ENCODE measurements at places on chromosomes 4 and X.

- DNase-seq: peak; percentile 36
Measured at GRCh38 chr4:20760053-20760452, 59.8 kb downstream of the PACRGL start.

- no peak for DNase-seq
Measured at GRCh38 chr4:110139815-110140214, 58.6 kb downstream of the ELOVL6 start.

DNA sequence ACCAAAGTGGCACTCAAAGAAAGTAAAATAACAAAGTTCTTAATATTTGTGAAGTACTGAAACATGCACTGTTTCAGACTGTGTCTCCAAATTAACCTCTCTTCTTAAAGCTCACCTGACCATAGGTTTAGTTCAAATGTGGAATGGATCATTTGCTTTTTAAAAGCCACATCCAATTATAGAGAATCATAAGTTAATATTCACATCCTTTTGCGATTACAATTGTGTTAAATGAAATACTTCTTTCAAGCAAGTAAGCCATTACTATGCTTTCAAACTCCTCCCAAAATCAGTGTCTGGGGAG is 95.3 kb upstream of the PTPN13 start:
- no peak for DNase-seq

GRCh38 chrX:120000490-120001246 is 57.1 kb upstream of the NKAP start:
- DNase-seq: peak; percentile 55

- DNase-seq: no peak
Measured at GRCh38 chrX:155767876-155768769, 113.0 kb upstream of the VAMP7 start.

DNA sequence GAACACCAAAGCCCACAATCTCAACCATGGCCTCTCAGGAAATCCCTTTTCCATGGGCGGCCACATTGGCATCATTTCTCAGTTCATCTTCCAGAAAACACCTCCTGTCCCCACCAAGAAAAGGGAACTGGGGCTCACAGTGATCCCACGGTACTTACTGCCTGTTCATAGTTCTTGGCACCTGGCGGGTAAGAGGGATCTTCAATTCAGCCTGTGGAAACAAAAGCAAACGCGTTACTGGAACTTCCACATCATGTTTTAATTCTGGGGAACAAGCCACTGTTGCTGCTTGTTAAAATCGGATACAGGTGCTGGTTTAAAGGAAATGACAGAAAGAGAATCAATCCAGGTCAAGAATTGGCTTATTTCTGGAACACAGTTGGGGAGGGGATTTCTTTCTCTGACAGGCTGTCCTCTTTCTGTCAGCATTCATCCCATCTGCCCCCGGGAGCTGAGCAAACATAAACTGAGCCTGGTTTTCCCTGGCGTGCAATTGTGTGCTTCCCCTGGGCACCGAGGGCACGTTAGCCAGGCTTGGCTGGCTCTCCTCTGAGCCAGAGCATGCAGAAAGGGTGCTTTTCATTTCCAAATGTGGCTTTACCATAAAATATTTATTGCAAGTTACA is 16.8 kb downstream of the CLNK start:
- DNase-seq: no peak

- DNase-seq: no peak
Measured at GRCh38 chrX:9542761-9543111, 77.9 kb downstream of the TBL1X start.

- peak; percentile 51 for DNase-seq
Measured at GRCh38 chr4:143587703-143588102, 74.2 kb downstream of the SMARCA5 start.

DNA sequence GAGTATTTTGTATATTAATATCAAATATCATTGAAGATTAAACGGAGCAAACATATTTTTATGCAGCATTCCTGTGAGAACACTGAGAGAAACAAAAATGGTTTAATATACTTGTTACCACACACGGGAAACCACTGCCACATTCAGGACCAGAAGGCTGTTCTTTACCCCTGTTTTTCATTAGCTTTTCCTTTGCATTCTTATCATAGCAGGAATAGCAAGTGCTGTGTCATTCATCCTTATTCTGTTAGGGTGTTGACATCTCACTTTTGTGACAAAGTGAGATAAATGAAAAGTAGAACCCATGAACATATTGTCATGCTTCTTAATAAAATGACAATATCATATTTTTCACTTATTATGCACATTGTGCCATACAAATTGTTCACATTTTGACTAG is 212.4 kb upstream of the NDST4 start:
- DNase-seq: no peak

- DNase-seq: no peak
Measured at GRCh38 chrX:14497184-14497666, 32.1 kb upstream of the GLRA2 start.

DNA sequence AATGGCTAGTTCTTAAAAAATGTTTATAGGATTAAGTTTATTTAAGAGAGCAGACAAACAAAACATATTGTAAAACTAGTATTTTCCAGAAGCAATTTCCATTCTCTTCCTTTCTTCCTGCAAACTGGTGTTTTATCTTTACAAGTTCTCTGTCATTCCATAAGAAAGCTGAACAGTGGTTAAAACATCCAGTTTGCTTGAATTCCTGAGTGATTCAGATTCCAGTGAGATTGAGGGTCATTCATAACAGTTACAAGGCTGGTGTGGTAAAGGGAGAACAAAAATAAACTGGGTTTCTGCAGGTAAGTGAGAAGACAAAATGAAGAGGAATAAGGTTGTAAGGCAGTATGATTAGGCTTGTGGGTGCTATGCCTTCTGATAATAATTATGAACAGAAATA is 544.8 kb upstream of the DIPK2B start:
- peak; percentile 5 for DNase-seq

DNA sequence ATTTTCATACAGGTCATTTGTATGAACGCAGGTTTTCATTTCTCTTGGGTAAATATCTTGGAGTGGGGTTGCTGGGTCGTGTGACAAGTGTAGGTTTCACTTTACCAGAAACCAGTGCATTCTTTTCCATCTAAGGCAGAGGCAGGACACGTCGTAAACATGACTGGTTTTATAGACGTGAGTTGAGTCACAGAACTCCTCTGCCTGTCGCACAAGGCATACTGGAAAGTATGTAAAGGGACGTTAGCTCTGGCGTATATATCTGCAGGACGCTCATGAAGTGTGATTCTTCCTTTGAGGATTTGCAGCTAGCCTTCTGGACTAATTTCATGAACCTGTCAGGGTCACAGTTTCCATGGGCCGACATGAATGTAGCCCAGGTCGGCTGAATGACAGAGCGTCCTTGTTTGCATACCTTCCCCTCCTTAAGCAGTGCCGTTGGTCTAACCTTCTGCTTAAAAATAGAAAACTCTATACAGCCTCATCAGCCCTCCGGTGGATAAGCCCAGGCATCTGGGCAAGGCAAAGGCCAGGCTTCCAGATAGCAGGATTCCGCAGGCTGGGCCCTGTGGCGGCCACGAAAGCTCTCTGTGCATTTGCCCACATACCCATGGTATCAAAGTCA is 106.0 kb downstream of the GPR143 start:
- DNase-seq: peak; percentile 81

GRCh38 chrX:20680998-20681397 is 414.3 kb upstream of the RPS6KA3 start:
- peak; percentile 12 for DNase-seq
